ENCODE measurements at places on chromosomes 2 and 18. TPM values are rescaled to one million over a fixed set of nuclear protein-coding genes. Genes with fewer than 3 reads are reported as not detected.

GRCh38 chr2:166895243-166895642 is 7.0 kb downstream of the XIRP2 start:
- DNase-seq: no peak

- no peak for DNase-seq
Observed at GRCh38 chr2:145593991-145594614, 1074.2 kb upstream of the ZEB2 start.

TYMS gene
- 1.2 TPM for total RNA-seq

- DNase-seq: no peak
Observed at GRCh38 chr2:64488050-64488974, 34.4 kb downstream of the LGALSL start.

IGFBP2 gene
- total RNA-seq: 59.9 TPM

- no peak for DNase-seq
Observed at GRCh38 chr2:189444322-189444721, 3.0 kb downstream of the WDR75 start.

GRCh38 chr2:172103471-172104272 is 972 bp upstream of the DLX2 start:
- no peak for DNase-seq

FBXO48 gene
- total RNA-seq: 1.5 TPM

ST8SIA3 gene
- not detected for total RNA-seq

GRCh38 chr2:228086561-228086960 is 94.9 kb downstream of the SPHKAP start:
- DNase-seq: no peak

All from mesenteric fat pad (tissue), 1 donor.